Astrocyte of the cerebellum (primary cell): ENCODE measurements at places on chromosomes 11 and 22.

- no peak for DNase-seq
These were observed 491.5 kb upstream of the LUZP2 start for GRCh38 chr11:24005202-24005876.

- DNase-seq = no peak
These were observed 119.2 kb downstream of the ARHGAP42 start for GRCh38 chr11:100806296-100806695.

DNA sequence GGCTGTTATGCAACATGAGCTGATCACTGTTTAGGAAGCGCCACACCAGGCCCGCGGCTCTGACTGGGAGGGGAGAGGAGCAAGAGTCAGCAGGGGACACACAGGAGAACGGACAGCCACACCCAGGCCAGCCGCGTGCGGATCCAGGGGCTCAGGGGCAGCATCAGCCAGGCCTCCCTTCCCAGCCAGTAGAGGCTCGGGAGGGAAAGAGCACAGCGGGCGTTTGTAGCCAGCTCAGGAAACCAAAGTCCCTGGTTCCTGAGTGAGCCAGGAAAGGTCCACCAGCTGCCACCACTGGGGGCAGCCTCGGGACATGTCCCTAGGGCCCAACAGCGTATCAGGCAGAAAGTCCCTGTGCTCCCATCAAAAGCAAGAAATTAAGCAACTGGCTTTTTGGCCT lies 71.8 kb upstream of the PITPNB start:
- no peak for DNase-seq

DNA sequence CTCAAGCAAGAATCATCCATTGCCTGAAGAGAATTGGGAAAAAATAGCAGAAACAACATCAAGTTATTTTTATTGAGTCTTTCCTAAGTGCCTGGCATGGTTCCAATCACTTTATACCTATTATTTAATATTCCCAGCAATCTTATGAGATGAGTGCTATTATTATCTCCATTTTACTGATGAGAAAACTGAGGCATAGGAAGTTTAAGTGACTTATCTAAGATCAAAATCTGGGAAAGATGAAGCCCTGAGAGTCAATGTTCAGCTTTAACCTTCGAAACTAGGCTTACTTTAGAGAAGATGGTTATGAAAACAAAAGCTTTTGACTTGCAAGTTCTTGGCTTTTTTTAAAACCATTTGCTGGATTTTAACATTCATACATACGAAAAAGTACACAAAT lies 141.6 kb downstream of the APIP start:
- DNase-seq = no peak

DNA sequence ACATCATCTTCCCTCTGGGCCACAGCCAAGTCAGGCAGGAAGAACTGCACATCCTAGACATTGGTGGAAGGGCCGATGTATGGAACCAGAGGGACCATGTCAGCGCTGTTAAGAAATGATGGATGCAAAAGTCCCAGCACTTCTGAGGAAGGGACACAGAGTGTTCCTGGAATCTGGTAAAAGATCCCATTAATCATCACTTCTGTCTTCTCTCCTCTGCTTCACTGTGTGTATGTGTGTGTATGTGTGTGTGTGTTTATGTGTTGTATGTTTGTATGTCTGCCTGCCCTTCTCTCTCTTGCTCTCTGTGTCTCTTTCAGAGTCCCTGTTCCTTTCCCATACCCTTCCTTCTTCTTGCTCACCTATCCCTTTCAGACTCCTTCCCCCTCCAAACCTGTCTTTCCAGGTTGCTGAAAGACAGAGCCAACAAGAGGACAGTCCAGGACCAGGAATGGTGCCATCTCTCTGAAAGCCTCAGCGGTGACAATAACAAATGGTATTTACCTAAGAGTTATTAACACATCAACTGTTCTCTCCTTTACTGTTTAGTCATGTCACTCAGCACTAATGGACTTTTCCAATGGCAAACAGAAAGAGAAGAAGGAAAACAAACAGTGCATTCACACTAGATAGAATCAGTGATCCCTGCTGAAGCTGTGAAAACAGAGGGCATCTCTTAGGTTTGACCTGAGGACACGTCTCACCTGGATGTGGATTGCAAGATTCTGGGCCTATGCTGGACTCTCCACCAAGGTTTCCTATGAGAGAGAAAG lies 47.1 kb downstream of the EHF start:
- no peak for DNase-seq

DNA sequence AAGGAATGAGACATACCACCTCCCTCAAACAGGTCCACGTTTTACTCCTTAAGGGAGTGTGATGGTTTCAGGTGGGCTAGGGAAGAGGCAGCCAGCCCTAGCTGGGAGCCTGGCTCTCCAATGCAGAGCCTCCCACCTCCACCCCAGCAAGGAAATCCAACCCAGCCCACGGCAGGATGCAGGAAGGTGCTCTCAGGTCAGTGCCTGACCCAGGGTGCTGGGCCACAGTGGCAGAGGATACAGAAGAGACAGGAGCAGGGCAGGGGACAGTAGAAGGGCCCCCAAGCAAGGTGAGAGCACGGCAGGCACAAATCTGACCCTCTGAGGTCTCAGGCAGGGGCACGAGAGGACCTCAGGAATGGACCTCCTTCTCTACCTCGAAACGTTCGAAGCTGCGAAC lies 26.9 kb upstream of the CCND1 start:
- DNase-seq = no peak

GRCh38 chr22:48580481-48580970 lies 1247.1 kb downstream of the BRD1 start:
- DNase-seq = no peak

DNA sequence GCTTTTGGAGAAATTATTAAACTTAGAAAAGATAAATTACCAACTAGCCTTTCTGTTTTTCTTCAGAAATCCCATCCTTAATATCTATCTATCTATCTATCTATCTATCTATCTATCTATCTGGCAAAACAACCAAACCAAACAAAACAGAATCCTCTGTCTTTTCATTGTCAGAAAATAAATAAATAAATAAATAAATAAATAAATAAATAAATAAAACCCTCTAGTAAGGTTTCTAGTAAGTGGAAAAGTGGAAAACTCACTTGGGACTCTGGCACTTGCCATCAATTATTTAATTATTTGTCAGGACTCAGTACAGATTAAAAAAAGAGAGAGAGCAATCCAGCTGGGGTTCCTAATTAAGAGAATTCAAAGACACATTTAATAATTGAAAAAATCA lies 556.2 kb upstream of the CHORDC1 start:
- DNase-seq = no peak

DNA sequence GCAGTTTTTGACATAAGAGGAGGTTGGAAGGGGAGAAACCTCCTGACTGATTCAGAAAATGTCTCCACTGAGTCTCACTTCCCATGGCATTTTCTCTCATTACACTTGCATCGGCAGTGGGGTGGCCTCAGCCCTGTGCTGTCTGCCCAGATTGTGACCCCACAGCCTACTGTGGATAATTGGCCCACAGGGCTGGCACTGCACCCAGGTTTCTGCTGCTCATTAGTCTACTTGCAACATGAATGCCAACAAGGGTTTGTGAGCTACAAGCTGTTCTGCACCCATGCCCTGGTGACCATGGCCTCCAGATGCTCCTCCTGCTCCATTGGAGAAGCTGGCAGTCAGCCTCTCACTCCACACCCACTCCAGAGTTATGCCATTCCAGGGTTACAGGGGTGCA lies 296.0 kb downstream of the CTTN start:
- DNase-seq = no peak

DNA sequence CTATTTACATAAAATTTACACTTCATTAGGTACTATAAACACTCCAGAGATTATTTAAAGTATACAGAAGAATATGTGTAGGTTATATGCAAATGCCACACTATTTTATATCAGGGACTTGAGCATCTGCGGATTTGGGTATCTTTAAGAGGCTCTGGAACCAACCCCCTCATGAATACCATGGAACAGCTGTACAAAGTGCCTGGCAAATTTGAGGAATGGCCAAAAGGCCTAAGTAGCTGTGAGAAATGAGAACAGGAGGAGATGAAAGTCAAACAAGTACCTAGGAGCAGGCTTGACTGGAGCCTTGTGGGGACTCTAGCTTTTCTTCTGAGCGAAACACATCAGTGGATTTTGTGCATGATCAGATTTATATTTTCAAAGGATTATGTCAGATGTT lies 149.3 kb downstream of the RBFOX2 start:
- no peak for DNase-seq

DNA sequence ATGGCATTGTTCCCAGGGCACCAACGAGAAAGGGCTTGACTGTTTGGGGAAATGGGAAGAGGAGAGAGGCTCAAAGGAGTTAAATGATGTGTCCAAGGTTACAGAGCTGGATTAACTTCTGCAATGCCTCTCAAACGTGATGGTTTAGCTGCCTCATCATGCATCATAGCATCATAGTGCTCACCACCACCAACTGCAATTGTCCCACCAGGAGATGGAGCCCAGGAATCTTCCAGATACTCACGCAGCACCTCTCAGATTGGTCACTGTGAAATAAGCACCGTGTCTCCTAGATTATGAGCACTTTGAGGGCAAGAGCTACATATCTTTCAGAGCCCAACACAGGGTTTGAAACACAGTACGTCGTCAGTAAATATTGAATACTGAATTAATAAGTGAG lies 69.2 kb downstream of the PRSS23 start:
- DNase-seq = no peak

DNA sequence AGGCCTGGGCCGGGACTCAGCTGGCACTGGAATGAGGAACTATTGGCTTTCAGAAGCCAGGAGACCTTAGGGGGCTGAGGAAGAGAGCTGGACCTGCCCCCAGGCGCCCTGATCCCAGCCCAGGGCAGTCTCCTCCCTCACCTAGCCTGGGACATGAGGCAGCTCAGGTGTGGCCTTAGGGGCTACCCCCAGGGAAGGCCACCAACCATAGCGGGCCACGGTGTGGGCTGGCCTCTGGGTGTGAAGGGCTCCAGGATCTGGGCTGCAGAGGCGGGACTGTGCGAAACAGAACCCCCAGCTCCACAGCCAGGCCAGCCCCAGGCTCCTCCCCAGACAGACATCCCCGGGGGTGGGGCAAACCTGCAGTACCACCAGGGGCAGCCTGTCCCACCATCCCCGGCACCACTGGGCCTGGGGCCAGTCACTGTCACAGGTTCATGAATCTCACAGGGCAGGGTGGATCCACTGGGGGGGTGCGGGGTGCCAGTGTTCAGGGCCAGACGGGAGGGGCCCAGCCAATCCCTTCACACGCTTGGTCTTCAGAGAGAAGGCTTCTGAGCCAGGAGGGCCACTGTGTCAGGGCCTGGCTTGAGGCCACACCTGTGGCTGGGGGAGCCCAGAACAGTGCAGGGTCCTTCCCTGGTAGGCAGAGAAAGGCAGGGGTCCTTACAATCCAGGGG lies 3.5 kb downstream of the PLXNB2 start:
- DNase-seq = no peak

DNA sequence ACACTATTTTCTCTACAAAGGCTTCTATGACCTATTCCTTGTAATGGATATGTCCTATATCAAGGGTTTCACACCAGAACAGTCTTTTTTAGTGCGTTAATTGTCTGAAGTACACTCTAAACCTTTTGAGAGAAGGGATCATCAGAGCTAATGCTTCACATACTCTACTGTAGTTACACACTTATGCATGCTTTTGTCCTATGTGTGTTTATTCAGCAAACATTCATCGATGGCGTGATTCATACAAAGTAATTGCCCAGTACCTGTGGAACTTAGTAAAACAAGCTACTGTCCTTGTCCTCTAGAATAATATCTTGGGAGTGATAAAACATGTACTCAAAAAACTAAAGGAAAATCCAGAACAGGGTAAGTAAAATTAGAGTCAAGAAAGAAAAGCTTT lies 139.2 kb downstream of the GUCY1A2 start:
- DNase-seq = no peak

DNA sequence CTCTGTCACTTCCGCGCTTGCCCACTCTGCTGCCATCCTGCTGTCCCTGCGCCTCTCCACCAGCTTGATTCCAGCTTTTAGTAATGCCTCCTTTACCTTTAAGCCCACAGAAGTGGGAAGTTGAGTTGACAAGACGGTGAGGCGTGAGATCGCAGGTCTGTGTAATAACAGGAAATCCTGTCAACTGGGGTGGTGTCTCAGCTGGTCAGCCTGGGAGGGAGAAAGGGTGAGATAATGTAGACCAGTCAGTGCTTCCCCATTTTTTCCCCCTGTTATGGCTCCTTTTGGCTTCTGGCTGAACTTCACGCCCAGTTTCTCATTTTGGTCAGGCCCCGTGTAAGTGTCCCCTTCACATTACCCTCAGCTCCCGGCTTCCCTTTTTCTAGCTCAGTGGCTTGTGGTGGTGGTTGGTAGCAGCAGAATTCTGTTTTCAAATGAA lies 98.9 kb downstream of the TRAF6 start:
- no peak for DNase-seq

DNA sequence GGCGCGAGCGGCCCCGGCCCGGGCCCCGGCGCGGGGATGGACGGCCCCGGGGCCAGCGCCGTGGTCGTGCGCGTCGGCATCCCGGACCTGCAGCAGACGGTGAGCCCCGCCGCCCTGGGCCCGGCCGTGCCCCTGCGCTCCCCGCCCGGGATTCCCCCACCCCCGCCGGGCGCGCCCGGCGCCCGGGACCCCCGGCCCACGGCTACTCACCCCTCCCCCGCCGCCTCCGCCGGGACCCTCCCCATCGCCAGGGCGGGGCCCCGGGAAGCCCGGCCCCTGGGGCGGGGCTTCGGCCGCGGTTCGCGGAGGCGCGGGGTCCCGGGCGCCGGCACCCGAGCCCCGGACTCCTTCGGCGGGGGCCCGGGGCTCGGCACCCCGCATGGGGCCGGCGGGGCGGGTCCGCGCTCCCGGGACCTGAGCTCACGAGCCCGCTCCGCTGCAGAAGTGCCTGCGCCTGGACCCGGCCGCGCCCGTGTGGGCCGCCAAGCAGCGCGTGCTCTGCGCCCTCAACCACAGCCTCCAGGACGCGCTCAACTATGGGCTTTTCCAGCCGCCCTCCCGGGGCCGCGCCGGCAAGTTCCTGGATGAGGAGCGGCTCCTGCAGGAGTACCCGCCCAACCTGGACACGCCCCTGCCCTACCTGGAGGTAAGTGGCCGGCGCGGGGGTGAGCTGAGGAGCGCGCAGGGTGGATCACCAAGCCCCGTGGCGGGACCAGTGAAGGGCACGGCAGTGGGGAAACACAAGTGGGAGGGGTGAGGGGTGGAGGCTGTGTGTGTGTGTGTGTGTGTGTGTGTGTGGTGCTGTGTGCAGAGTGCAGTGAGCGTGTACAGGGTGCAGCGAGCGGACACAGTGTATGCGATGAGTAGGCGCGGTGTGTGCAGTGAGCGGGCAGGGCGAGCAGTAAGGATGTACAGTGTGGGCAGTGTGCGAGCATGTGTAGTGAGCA lies 2.3 kb downstream of the SHANK3 start:
- no peak for DNase-seq

DNA sequence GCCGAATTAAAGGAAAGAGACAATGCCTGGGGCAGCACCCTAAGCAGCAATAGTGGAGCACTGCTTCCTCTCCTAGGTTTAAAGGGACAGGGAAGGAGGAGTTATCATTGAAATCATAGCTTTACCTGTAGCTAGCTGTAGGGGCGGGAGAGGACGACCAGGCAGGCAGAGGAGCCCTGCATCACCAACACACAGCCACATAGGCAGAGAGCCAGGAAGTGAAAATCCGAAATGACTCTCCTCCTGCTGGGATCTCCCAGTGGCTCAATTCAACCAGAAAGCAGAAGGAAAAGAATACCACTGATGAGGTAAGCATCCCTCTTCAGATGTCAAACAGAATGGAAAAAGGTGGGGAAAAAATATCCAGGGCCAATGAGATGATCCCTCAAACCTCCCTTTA lies 20.4 kb downstream of the MRGPRX4 start:
- DNase-seq = no peak
